ENCODE measurements at places on chromosomes 12 and 14.

DNA sequence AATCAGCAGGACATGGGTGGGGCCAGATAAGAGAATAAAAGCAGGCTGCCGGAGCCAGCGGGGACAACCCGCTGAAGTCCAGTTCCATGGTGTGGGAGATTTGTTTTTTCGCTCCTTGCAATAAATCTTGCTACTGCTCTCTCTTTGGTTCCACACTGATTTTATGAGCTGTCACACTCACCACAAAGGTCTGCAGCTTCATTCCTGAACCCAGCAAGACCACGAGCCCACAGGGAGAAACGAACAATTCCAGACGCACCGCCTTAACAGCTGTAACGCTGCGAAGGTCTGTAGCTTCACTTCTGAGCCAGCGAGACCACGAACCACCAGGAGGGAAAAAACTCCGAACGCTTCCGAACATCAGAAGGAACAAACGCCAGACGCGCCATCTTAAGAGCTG, 2.8 kb upstream of the CNIH1 start:
- DNase-seq: no peak

DNA sequence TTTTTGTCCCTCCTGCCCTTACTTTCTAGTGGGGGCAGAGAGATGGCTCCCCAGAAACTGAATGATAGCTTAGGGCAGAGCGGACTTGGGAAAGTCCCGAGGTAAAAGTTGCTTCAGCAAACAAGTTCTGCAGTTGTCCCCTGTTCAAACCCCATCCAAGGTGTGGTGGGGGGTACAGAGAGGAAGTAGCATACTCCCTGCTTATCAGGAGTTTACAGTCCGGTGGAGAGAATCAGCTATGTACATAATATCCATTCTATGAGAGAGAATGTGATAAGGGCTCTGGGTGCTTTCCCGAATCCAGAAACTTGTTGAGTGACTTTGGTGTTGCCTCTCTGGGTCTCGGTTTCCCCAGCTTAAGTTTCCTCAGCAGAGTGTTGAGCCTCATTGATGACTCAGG, 40.4 kb upstream of the VRK1 start:
- no peak for DNase-seq

GRCh38 chr12:52148464-52149181, 43.2 kb downstream of the KRT80 start:
- peak; percentile 59 for DNase-seq

DNA sequence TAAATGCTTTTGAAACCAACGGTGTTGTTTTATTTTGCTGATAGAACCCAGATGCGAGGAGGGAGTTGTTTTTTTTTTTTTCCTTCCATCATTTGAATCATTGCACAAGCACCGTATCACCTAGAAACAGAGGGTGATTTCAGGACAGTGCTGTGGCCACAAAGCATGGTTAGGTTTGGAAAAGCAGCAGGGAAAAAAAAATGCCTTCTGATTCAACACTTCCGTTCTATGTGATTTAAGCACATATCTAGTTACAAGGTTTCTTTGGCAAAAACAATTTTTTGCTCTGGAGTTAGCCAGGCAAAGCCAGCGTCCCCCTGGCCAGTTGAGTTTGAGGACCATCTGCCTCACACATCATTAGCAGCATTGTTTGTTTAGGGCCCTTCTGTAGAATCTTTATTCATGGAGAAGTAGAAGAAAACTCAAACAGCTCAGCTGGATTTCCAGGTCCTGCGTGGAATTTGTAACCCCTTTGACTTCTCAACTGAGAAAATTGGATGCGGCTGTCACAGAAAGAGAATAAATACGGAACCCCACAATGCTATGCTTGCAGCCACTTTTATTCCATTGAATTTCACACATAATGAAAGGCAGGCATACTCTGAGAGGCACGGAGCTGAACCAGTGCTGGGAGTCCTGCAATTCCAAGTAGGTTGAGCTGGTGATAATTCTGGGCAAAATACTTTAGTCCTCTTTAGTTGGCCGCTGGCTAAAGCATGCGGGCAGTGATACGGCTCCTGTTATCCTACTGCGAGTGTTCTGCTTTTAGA, 17.0 kb upstream of the WNT5B start:
- no peak for DNase-seq

- no peak for DNase-seq
Measured at GRCh38 chr12:59240048-59240447, 319.7 kb upstream of the LRIG3 start.

DNA sequence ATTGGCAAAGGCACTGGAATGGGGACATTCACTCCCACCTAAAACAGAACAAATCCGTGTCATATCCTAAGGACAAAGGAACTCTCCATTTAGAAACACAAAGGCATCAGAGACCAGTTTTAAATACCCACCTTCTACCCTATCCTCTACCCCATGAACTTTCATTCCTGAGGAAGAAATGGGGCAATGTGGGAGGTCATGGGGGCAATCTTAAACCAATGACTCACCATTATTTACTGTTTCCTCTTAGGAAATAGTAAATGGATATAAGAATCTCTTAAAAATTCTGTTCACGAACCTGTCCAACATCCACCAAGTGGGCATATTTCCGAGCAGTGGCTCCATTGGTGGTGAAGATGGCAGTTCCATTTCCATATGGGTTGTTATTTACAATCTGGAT, 19.4 kb downstream of the ALDH6A1 start:
- DNase-seq: no peak

- no peak for DNase-seq
Measured at GRCh38 chr14:93456356-93456755, 25.6 kb downstream of the UNC79 start.

- DNase-seq: no peak
Measured at GRCh38 chr14:31819281-31819680, 257.8 kb upstream of the ARHGAP5 start.

GRCh38 chr12:54692353-54692752, 44.2 kb upstream of the DCD start:
- DNase-seq: no peak

Data from H54 (cell line).